Liver (tissue), 10 donors: ENCODE measurements at places on chromosomes 5 and 9.

DNA sequence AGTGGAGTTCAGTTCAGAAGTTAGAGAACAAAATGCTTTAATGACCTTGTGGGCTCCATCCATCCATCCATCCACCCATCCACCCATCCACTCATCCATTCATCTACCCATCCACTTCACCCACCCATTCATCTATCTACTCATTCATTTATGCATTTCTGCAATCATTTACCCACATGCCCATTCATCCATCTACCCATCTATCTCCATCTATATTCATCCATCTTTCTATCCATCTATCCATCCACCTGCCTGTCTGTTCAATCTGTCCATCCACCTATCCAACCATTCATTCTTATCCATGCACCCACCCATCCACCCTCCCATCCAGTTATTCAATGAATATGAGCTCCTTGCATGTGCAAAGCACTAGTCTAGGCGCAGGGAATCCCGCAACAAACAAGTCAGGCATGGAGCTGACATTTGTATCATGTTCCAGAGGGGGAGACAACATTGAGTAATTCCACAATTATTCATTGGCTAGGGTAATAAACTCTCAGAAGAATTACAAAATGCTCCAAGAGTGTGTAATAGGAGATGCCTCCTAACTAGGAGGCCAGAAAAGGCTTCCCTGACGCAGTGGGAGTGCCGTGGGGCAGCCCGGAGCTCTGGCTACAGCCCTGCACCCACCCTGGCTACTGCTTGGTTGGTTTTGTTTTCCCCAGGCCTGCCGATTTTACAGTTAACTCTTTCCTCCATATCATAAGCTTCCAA is 211.2 kb downstream of the NXNL2 start:
- DNase-seq = no peak
- H3K36me3 ChIP-seq = no peaks in the 10 kb centered on the region
- H3K27me3 ChIP-seq = no peaks in the 10 kb centered on the region
- H3K27ac ChIP-seq = peak overlapping the region; percentile 18

GRCh38 chr5:151222790-151223446 is 974 bp downstream of the CCDC69 start:
- DNase-seq = peak; percentile 46
- H3K27ac ChIP-seq = peak overlapping the region; percentile 78
- H3K4me1 ChIP-seq = peaks cover 11% of the 10 kb centered on the region

- H3K27me3 ChIP-seq = no peaks in the 10 kb centered on the region
- no peaks in the 10 kb centered on the region for H3K4me1 ChIP-seq
- no peaks in the 10 kb centered on the region for H3K36me3 ChIP-seq
- H3K4me3 ChIP-seq = no peak overlapping the region
- H3K27ac ChIP-seq = no peak overlapping the region
- no peak for DNase-seq
Measured at GRCh38 chr9:136138566-136138965, 19.9 kb upstream of the TMEM250 start.

- no peak overlapping the region for H3K27ac ChIP-seq
- H3K4me1 ChIP-seq = no peaks in the 10 kb centered on the region
- H3K36me3 ChIP-seq = no peaks in the 10 kb centered on the region
- no peak overlapping the region for H3K4me3 ChIP-seq
- no peak for DNase-seq
Measured at GRCh38 chr5:167665841-167666375, 625.5 kb upstream of the WWC1 start.
